ENCODE measurements at places on chromosomes 1 and 21.

GRCh38 chr1:98929437-98929836, 75.2 kb downstream of the PLPPR5 start:
- no peak for DNase-seq

DNA sequence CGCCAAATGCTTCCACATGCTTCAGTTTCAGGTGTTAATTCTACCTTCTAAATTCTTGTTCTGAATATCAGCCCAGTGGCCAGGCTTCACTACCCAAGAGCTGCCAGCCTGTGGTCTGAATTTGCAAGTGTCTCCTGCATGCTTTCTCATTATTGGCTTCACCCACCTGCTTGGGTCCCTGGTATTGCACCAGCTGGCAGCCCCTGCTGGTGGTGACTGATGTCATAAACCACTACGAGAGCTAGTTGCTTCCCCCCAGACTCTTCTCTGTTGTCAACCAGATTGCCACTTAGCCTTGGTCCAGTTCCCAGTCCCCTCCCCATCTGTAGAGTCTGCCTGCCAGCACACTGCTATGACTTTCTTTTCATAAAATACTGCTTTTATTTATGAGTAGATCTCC, 197.7 kb upstream of the DUSP10 start:
- DNase-seq = no peak

DNA sequence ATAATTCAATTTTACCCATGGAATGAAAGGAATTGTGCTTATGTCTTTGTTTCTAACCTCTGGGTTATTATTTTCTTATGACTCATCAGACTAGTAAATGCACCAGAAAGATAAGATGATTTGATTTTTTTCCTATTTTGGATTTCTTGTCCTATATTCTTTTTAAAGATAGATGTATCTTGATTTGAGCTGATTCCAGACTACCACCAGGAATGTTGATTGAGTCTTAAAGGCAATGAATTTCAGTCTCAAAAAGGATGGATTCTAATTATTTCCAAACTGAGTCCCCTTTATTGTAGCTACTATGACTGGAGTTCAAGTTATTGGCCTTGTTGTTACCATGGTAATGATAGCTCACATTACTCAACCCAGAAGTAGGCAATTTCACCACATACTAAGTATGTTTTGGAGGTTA, 95.8 kb upstream of the RGS4 start:
- no peak for DNase-seq

GRCh38 chr1:28417441-28417922, 47.9 kb downstream of the PHACTR4 start:
- DNase-seq = no peak

DNA sequence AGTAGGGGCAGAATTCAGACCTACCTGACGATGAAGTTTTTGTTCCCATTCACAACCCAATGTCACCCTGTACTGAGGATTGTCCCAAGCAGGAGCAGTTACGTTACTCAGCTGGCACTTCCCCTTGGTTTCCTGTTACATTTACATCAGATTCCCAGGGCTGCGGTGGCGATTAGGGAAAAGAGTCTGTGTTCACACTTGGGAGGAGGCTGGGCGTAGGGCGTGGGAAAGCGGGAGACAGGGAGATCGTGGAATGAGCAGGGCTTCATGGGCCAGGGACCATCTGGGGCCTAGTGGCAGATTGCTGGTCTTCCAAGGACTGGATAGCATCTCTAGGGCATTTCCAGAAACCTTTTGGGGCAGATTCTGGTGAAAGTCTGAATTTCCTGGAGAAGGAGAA, 39.0 kb downstream of the TBX19 start:
- no peak for DNase-seq

DNA sequence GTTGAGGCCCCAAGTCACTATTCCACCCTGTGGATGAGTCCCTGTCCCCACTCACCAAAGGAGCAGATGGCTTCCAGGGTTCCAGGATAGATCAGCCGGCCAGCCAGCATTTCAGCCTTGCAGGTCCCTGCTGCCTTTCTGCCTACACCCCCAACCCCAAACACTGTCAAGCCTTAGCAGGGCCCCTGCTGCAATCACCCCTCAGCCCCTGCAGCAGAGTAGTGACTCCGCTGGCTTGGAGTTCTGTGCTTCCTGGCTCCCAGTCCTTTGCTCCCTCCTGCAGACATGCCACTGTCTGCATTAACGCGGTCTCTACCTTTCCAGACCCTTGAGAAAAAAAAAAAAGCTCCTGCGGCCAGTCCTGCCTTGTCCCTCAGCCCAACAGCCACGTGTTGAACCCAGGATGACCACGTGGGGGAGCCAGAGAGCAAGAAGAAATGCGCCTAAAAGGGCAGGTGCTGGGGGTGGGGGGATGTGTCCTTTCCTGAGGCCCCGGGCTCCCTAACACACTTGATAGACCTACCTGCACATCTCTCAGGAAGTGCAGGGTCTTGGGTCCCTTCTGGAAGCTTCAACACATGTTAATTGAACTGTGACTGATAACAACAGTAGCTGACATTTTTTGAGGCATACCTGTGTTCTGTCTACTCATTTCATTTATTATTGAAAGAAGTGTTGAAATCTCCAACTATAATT, 37.4 kb downstream of the RASSF5 start:
- DNase-seq = peak; percentile 70

DNA sequence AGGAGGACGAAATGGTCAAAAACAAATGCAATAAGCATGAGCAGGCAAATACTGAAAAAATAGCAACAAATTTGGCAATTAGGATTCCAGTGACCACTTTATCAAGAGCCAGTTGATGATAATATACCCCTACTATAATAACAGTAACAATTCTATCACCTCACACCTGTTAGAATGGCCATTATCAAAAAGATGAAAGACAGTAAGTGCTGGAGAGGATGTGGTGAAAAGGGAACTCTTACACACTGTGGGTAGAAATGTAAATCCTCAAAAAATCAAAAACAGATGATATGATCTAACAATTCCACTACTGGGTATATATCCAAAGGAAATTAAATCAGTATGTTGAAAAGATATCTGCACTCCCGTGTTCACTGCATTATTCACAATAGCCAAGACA, 114.3 kb upstream of the GFI1 start:
- no peak for DNase-seq

DNA sequence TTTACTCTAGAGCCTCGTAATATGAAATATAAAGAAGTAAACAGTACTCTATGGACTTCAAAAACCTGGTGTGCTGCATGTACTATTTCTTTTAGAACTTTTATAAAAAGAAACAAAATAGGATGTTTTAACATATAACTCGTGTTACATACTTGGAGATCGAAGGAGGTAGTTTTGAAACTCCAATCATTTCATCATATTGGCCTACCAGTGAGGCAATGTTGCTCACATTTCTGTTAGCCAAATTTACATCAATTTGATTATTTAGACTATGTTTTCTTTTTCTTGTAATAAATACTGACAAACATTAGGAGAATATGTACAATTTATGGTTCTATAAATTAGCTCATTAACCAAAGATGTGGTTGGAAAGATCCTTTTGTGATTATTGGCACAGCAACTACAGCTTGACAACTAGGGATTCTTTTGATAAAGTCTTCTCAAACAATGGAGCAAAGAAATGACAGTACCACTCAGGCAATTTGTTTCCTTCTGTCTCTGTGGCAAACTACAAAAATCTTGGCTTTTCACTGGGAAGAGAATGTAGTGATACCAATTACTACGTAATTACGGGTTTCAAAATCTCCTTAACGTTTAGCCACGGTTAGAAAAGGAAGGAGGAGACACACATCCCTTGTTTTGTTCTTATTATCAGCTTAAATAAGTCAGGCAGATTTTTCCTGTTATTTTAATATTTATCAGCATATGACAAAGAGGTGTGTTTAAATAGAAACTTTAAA, 266.6 kb upstream of the SGIP1 start:
- DNase-seq = no peak

DNA sequence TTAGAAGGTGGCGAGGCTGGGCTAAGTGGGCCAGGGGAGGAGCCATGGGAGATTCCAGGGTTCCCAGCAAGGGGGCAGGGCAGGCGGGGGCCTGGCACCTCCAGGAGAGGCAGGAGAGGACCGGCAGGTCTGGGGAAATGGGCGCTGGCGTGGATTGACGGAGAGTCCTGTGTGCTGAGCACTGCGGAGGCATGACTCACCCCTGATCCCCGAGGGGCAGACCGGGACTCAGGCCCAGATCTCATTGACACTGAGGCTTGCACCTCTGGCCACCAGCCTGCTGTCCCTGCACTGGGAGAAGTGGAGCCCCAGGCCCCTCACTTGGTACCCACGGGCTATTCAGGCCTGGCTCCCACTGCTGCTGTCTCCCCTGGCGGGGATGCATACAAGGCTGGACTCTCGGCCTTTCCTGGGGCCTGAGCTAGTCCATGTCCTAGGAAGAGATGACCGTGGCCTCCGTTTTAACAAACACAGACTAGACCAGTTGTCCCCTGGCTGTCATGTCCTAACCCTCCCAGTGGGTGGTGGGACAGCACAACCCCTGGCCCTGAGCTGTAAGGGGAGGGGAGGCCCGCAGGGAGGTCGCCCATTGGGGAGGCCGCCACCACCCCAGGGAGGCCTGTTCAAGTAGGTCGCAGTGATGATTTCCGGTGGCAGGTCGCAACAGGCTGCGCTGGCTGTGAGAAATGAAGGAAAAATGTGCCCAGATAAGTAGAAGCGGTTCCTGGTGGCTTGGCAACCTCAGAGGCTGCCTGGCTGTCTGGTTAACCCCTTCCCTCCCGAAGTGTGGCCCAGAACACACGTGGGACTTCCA, 39.7 kb downstream of the RIPK4 start:
- DNase-seq = no peak

DNA sequence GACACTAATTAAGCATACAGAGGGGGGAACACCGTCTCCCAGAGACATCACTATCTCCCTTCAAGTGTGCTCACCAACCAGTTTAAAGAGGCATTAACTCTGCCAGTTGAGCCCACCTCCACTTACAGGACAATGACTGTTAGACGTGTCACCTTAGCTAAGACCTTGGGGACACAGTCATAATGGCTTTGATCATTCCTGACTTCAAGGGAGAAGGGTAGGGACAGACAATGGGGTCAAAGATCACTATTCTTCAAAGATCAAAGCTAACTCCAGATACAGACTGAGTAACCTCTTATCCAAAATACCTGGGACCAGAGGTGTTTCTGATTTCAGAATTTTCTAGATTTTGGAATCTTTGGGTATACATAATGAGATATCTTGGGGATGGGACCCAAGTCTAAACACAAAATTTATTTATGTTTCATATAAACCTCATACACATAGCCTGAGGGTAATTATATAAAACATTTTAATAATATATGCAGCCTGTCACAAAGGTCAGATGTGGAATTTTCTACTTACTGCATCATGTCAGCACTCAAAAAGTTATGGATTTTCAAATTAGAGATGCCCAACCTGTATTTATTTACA, 246.1 kb downstream of the SLC45A1 start:
- DNase-seq = no peak

GRCh38 chr1:41533016-41533730, 48.7 kb upstream of the EDN2 start:
- no peak for DNase-seq

- DNase-seq = no peak
These were observed 29.0 kb downstream of the TRIM62 start for GRCh38 chr1:33152685-33153432.

- DNase-seq = no peak
These were observed 14.5 kb downstream of the CNST start for GRCh38 chr1:246580497-246581370.

- DNase-seq = no peak
These were observed 689 bp upstream of the GPR137B start for GRCh38 chr1:236141447-236142252.

GRCh38 chr1:204108312-204109141, 35.6 kb downstream of the SOX13 start:
- no peak for DNase-seq

DNA sequence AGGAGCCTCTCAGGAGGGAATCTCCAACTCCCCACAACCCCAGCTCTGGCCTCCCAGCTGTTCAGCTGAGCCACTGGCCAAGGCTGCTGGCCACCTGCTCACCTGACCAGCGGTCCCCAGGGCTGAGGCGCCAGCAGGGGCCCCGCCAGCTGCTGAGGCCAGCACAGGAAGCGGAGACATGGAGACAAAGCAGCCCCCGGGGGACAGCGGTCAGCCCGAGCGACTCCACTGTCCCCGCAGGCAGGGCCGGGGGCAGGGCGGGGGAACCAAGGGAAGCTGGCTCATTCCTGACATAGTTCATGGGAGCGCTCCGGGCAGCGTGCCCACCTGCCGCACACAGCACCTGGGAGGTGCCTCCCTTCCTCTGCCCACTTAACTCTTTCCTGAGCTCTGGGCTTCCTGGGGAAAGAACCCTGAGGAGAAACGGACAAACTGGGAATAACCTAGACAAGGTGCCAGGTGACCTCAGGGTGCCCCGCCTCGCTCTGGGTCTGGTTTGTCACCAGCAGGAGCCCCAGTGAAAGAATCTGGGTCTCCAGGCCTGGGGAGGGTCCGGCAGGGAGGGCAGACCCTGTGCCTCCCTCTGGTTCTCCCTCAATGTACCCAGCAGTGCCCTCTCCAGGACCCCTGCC, 10.7 kb downstream of the EPHA2 start:
- DNase-seq = no peak

GRCh38 chr21:28126521-28127174, 866.0 kb downstream of the LTN1 start:
- no peak for DNase-seq

- no peak for DNase-seq
These were observed 15.1 kb downstream of the ELK4 start for GRCh38 chr1:205616563-205617293.

- DNase-seq = no peak
These were observed 2110.6 kb downstream of the MRPL39 start for GRCh38 chr21:23496729-23497128.

DNA sequence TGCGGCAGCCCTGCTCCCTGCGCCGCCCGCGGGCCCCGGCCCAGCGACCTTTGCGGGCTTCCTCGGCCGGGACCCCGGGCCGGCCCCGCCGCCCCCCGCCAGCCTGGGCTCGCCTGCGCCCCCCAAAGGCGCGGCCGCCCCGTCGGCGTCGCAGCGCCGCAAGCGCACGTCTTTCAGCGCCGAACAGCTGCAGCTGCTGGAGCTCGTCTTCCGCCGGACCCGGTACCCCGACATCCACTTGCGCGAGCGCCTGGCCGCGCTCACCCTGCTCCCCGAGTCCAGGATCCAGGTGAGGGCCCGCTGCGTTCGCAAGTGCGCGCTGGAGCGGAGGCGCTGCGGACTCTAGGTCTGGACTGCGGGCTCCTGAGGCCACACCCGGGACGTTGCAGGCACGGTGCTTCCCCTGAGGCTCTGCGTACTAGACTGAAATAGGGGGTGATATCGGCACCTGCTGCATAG, 351 bp downstream of the MIXL1 start:
- no peak for DNase-seq

Data from activated effector memory CD4-positive, alpha-beta T cell treated with Interleukin-2 at 50 U/mL for 16 hours (primary cell).